ENCODE measurements at places on chromosomes 6 and 20.

GRCh38 chr20:33211817-33212424 lies 5.2 kb upstream of the BPIFA3 start:
- no peak for DNase-seq

DNA sequence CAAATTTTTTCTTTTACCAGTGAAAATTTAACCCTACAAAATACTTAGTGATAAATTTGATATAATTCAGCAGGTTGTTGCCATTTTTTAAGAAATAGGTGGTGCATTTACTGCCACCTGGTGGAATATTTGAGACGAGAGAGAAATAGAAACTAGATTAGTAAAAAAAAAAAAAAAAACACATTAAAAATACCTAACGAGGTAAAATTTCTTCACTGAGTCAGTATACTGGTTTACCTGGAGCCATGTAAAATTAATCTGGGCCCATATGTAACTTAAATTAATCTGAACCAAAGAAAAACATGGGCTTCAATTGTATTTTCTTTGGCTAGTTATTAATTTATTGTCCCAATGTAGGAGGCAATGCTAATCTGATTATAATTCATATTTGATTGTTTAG lies 520.8 kb downstream of the EPM2A start:
- DNase-seq: no peak

DNA sequence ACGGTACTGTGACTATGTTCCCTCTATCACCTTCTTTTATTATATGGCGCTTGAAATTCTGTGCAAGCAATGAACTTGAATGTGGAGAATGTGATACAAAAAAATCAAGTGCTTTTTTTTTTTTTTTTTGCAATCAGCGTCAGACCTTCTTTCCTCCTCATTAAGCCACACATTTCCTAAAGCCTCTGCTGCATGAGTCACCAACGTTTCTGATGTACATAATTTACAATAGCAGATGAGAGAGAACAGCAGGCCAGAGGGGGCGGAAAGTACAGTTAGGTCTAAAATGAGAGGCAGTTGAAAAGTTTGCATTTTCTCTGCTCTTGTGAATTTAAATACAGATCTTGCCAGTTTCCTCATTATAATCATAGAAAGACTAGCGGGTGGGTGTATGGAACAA lies 114.6 kb upstream of the RIPOR2 start:
- DNase-seq: no peak

DNA sequence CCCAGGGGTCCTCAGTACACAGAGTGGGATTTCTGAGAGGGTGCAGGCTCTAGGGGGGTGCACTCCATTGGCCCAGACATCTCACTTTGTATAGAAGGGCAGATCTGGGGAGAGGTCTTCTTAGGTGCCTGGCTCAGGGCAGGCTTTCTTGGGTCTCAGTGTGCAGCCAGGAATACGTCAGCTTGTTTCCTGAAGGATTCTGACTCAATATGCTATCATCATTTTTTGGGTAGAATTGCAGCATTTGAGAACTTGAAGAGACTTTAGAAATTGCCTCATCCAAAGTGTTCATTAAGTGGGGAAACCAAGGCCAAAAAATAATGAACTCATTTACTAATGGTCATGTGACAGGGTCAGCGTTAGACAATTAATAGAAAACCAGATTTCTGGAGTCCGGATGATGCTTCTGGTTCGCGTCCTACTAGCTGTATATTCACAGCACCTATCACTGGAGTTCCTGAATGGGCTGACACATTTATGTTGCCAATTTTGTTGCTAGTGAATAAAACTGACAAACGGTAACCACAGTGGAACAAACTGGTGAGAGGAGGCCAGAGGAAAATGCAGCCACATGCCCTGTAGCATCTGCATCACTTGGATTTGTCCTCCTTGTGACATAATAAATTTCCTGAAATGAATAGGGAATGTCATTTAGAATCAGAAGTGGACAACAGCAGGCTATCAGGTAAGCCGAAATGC lies 238.9 kb downstream of the TBC1D7 start:
- no peak for DNase-seq

- no peak for DNase-seq
Observed at GRCh38 chr6:160679402-160679769, 15.3 kb upstream of the LPA start.

- peak; percentile 84 for DNase-seq
Observed at GRCh38 chr6:45421709-45422502, 44.2 kb upstream of the SUPT3H start.

DNA sequence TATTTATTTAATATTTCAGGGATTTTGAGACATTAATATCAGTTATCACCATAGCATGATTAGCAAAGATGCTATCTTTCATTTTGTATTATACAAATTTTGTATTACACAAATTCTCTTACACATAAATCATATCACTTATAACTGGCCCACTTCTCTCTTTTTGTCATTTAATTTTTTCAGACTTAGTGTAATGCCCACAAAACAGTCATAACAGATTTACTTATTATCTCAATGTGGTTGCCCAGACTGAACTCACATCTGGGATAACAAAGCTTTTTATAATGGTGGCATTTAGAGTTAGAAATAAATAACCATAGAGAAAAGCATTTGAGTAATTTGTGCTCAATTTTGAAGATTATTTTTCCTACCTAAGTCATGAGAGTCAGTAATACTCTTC lies 148.3 kb downstream of the TFAP2B start:
- no peak for DNase-seq

DNA sequence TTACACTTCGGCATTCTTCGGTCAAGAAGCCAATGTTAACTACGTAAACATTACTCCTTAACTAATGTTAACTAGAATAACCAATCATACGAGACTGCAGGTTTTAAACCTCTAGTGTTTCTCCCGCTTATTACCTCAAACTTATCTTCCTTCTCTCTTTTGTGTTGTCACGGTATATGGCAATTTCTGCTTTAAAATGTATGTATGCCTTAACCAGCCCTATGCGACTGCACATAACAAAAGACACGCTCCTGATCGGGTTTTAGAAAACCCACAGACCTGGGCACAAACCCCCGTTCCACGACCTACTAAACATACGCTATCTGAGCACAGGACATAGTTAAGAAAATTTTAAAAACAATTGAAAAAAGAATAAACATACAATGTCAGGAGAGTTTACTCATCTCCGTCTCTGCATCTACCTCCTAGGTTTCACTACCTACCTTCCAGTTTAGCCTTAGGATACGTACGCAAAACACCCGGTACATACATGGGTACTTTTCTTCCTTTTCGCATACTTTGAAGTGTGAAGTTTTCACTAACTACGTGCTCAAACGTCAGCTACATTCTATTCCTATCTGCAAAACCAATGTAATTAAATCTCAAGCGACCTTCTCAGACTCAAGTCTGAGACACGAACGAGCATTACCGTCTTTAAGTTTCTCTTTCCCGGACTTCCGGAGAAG lies 1.1 kb downstream of the CD164 start:
- no peak for DNase-seq

GRCh38 chr20:38106461-38106860 lies 58.6 kb downstream of the TGM2 start:
- DNase-seq: no peak
